Epithelial cell of proximal tubule (primary cell): ENCODE measurements at places on chromosomes 11 and 22. TPM values are rescaled to one million over a fixed set of nuclear protein-coding genes. Genes with fewer than 3 reads are reported as not detected.

GRCh38 chr11:65569973-65570918 is at the start of gene ZNRD2:
Gene ZNRD2 (plus strand): TSS chr11:65570477. CDS start chr11:65570492, 15 bp downstream.
- peak; percentile 85 for DNase-seq

GRCh38 chr11:92552942-92553341 is 328.3 kb downstream of the FAT3 start:
- DNase-seq: no peak

DNA sequence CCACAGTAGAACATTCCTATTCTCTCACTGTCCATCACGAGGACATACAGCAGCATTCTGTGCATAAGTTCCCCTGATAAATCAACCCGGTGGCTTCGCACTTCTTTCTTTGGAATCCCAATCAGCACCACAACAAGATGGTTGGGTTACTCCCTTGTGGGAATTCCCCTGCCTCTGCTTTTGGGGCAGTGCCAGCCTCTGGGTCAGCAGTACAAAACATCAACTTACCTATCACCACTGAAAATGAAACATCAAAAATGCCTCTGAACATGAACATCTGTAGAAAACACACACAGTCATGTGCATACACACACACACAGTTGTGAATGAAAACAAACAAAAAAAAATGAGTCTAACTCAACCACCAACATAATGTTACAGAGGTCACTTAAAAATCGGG is 79.3 kb downstream of the KCNA4 start:
- DNase-seq: no peak

- DNase-seq: no peak
Observed at GRCh38 chr11:92702037-92702804, 267.2 kb upstream of the MTNR1B start.

- DNase-seq: no peak
Observed at GRCh38 chr11:111582881-111583280, 19.4 kb upstream of the SIK2 start.

DSCAML1 gene
- 0.29 and 4.0 TPM in 2 replicates for total RNA-seq

DNA sequence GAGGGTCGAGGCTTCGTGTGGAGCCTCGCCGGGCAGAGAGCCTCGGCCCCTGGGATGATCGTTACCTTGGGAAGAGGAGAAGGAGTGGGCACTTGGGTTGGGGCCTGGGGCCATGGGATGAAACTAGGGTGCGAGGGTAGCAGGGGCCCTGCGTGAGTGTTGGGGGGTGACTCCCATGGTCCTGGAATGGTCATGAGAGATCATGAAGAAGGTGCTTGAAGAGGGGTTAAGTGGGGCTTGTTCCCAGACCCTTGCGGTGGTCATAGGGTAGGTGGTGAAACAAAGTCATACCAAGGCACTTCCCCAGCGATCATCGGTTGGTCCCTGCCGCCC is 284 bp downstream of the CCS start:
- no peak for DNase-seq

DNA sequence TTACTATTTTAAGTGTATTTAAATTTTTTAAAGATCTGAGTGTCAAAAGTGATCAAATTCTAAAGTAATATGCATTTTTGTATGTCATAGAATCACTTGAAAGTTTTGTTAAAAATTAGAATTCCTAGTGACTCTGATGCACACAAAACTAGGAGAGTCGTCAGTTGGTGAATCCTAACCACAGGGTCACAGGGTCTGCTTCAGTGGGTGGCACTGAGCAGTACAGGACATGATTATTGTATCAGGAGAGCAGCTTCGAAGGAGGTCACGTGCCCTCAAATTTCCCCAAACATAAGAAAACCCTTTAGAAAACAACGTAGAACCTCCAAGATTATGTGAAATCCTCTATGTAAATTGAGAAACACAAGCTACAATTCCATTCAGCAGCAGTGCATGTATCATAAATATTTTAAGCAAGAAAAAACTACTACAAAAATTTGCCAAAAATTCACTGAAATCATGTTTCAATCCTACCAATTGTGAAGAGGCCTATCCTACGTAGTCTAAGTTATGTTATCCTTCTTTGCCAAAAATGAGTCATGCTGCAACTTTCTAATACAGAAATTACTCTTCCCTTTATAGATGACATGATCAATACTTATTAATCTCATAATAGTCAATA is 323.6 kb downstream of the AASDHPPT start:
- DNase-seq: no peak

- no peak for DNase-seq
Observed at GRCh38 chr22:44256556-44257485, 55.9 kb downstream of the SHISAL1 start.

- no peak for DNase-seq
Observed at GRCh38 chr22:27406389-27406861, 395.1 kb downstream of the MN1 start.

- no peak for DNase-seq
Observed at GRCh38 chr11:35011389-35011788, 95.0 kb downstream of the PDHX start.

KCNJ1 gene
- not detected in 2 replicates for total RNA-seq

DNA sequence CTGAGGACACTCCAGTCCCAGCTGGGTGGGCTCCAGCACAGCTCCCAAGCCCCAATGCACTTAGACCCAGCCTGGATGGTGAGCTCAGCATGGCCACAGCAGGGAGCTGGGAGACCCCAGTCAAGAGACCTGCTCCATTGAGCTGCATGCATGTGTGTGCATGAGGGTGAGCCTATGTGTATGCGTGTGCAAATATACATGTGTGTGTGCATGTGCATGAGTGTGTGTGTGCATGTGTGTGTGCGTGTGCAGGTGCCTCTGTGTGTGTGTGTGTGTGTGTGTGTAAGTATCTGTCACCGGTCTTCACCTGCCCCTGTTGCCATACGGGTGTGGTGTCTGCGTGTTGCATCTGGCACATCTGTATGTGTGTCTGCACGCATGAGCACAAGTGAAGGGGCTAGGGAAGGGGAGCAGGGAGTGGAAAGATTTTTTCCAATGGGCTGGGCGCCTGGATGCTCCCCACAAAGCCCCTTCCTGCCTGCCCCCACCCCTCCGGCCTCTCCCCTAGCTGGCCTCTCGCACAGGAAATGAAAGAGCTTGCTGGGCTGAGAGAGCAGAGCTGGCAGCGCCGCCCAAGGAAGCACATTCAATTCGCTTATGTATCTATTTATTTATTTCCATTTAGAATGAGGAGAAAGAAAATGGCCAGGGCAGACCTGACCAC is 4.1 kb downstream of the TSPAN32 start:
- no peak for DNase-seq

DGCR6 gene
- total RNA-seq: 1.1 and 2.8 TPM in 2 replicates

SAA2 gene
- total RNA-seq: 15.2 and 63.5 TPM in 2 replicates

DNA sequence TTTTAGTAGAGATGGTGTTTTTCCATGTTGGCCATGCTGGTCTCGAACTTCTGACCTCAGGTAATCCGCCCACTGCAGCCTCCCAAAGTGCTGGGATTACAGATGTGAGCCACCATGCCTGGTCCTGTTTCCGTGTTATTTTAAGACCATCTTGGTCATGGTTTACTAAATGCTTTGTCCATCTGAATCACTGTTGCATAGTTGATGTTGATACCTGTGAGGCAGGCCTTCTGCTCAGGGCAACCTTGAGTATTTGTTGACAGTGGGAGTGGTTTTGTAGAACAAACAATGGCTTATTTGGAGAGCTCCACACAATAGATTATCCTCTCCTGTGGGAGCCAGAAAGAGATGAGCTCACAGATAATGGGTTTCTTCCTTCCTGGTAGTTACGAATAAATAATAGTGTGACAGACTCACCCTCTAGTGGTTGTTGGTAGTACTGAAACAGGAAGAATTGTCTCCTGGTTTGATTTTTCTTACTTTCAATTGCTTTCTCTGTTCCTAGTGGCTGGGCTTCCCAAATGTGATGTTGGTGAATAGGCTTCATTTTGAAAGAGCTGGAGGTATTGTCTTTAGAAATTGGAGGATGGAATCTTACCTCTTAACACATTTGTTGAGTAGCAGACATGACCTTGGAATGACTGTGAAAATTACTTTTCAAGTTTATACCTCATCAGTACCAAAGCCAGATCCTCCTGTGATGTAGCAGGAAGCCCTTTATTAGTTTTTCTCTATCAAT is 39.0 kb downstream of the CTNND1 start:
- DNase-seq: peak; percentile 45

- no peak for DNase-seq
Observed at GRCh38 chr11:18010121-18010670, 2.7 kb downstream of the SERGEF start.

GRCh38 chr11:79610678-79611077 is 169.8 kb upstream of the TENM4 start:
- no peak for DNase-seq

GRCh38 chr11:134014511-134014910 is 54.4 kb upstream of the JAM3 start:
- no peak for DNase-seq

DNA sequence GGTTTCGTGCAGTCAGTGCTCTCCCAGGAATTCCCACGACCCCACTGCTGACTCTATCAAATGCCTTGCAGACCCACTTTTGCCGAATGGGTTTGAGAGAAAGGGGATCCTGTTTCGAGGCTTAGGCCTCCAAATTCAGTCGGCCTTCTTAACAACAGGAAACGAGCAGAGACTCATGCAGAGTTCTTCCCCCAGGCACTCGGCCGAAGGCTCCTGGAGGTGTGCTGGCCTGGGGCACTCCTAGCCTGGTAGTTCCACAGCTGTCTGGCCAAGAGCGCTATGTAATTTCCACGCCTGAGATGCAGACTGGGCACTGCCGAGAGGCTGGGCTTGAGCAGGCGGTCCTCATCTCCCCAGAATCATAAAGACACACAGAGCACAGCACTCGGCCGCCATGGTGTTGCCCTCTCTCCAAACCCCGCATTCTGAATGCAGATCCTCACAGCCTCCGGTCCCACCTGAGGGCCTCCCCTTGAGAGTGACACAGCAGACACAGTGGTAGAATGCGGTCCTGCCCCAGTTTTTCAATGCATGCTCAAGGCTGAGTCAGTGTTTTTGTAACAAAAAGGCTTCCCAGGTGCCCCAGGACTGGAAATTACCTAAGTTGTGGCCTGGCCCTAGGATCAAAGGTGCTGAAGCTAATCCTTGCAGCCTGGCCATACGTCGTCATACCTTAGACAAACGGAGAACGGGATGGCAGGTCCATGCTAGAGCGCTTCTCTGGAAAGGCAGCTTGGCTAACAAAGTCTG is 30.2 kb upstream of the BID start:
- DNase-seq: no peak

ST14 gene
- 43.9 and 75.5 TPM in 2 replicates for total RNA-seq

PLAAT2 gene
- 0.29 TPM in 1 of 2 replicates, not detected in the other for total RNA-seq

ELFN2 gene
- total RNA-seq: 4.6 and 11.7 TPM in 2 replicates

GPR83 gene
- total RNA-seq: 0.07 and 0.12 TPM in 2 replicates

- no peak for DNase-seq
Observed at GRCh38 chr22:30283342-30283741, 6.0 kb downstream of the CASTOR1 start.

DNA sequence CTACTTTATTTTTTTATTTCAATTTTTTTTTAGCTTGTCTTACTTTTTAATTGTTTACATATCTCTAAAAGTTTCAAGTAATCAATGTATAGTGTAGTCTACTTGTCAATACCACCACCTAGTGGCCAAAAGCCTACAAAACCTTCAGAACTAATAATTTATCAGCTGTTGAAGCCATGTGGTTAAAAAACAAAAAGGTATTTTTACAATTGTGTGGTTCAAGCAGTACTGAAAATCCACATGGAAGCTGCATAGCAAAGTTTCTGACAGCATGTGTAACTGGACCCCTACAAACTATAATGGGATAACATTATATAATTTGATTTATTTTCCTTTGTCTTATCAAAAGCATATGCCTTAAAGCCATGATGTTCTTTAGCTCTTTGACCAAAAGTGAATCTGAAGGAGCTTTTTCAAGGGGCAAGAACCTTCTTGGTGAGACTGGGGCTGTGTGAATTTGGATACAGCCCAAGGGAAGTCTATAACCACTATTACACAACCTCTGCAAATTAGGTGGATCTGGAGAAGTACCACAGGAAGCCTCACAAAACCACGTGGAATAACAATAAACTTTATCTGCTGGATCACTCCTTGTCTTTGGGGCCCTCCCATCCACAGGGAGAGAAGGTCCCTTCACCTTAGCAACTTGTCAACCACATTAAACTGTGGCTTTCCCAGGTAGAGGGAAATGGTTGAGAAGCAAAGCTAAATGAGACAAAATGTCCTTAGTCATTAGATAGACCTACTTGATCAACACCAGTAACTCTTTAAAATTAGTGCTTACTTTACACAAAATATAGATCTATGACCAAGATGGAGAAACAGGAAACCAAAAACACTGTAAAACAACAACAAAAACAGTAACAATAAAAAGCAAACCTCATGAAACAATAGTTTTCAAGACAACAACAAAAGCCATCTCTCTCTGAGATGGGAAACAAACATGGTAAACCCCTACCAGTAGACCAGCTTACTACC is 9.9 kb downstream of the NARS2 start:
- DNase-seq: no peak

DNA sequence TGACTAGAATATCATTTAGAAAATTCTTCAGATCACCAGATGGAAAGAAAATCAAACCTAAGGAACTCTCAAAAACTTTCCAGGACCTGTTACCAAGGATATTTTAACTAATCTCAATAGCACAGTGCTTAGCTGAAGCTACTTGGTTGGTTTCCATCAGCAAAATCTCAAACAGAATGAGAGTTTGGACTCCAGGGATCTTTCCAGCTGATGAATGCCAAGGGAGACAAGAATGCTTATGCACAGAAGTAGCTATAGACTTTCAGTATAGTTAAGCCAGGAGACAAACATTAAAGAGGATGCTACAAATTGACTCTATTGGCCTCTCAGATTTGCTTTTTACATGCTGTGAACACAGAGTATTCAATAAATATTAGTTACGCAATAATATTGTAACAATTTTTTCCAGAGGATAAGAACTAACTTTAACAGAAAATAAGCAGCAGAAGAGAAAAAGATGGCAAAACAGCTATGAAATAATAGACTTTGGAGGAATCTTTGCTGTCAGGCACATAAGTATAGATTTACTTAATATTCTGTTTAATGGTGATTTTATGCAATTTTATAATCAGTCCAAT is 331.4 kb downstream of the DLG2 start:
- DNase-seq: no peak

GRCh38 chr11:72924568-72925190 is 110.5 kb downstream of the ATG16L2 start:
- DNase-seq: no peak

DNA sequence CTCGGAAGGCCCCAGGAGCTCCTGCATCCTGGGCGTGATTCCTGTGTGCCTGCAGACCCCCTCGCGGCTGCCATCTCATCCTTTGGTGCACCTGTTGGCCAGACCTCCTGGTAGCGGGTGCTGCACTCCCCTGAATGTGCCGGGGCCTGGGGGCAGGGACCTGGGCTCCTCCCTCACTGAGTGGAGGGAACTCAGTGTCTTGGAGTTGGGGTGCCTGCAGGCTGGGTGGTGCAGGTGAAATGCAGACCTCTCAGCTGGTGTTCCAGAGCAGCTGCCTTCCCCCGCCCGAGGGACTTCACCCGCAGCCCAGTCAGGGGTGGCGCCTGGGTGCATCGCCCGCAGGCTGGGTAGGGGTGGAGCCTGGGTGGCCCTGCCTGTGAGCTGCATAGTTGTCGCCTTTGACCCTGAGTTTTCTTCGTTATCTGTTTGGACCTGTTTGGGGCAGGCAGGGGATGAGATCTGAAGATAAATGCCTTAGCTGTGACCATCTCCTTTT is 31.4 kb downstream of the LRP5 start:
- no peak for DNase-seq

GRCh38 chr11:82909015-82909640 is 7.6 kb downstream of the DDIAS start:
- DNase-seq: no peak

DDTL gene
- 2.1 TPM in 1 of 2 replicates, not detected in the other for total RNA-seq
